ENCODE measurements at places on chromosomes 13 and 19. TPM values are rescaled to one million over a fixed set of nuclear protein-coding genes. Genes with fewer than 3 reads are reported as not detected.

GRCh38 chr13:90055121-90055520, 1292.4 kb upstream of the MIR17HG start:
- no peak for DNase-seq

CCL25 gene
- total RNA-seq, result 0.53 TPM

DNA sequence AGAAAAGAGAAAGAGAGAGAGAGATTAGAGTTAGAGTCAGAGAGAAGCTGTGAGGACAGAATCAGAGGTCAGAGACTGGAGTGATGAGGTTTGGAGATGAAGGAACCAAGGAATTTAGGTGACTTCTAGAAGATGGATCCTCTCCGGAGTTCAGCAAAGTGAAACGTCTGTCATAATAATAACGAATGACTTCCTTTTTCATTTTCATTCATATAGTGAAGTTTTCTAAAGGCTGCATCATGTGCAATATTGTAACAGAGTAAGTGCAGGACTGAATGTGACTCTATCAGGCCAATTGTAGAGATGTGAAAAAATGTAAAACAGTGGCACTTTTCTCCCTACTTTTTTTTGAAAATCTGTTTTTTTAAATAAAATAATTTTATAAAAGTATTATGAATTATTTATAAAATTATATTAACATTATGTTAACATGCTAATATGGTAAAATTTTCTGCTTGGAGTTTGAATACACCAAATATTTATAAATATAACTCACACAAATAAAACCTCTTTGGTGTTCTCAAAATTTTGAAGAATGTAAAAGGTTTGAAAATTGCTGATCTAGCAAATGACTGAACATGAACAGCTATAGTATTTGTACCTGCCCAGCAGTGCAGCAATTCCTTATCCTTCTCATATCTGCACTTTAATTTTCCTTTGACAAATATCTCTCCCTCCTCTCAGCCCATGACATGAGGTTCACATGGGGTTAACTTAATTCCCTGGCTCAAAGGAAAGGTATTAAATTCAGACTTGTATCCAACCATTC, 4.2 kb upstream of the TNFSF11 start:
- DNase-seq, result no peak

GRCh38 chr19:35928507-35928906, 7.7 kb upstream of the LRFN3 start:
- DNase-seq, result no peak

DNA sequence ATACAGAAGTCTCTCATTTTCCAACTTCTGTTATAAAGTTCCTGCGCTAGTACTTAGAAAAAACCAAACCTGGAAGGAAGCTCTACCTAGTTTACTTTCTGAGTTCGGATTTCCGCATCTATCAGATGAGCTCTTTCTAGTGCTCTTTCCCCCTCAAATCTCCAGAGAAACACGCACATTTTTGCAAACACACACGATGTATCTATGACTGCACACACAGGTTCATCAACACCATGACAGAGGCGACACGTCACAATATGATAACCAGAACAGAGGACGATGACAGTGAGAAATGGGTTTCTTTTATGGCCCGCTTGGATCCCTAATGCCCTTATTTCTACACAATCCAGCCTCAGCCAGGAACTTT, 629 bp upstream of the LRRC63 start:
- no peak for DNase-seq

GRCh38 chr19:38841787-38842438, 7.9 kb downstream of the HNRNPL start:
- no peak for DNase-seq

DNA sequence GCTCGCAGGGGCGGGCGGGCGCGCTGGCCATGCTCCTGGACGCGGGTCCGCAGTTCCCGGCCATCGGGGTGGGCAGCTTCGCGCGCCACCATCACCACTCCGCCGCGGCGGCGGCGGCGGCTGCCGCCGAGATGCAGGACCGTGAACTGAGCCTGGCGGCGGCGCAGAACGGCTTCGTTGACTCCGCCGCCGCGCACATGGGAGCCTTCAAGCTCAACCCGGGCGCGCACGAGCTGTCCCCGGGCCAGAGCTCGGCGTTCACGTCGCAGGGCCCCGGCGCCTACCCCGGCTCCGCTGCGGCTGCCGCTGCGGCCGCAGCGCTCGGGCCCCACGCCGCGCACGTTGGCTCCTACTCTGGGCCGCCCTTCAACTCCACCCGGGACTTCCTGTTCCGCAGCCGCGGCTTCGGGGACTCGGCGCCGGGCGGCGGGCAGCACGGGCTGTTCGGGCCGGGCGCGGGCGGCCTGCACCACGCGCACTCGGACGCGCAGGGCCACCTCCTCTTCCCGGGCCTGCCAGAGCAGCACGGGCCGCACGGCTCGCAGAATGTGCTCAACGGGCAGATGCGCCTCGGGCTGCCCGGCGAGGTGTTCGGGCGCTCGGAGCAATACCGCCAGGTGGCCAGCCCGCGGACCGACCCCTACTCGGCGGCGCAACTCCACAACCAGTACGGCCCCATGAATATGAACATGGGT, 599 bp downstream of the ZIC2 start:
- no peak for DNase-seq

- no peak for DNase-seq
These were observed 1.2 kb downstream of the PPP1R37 start for GRCh38 chr19:45094137-45094536.

VSTM2B gene
- 2.2 TPM for total RNA-seq
